ENCODE measurements at places on chromosomes 13 and 19. TPM values are rescaled to one million over a fixed set of nuclear protein-coding genes. Genes with fewer than 3 reads are reported as not detected.
A peak's percentile ranks its signal among the peaks of the same experiment; 100 is the strongest.

DNA sequence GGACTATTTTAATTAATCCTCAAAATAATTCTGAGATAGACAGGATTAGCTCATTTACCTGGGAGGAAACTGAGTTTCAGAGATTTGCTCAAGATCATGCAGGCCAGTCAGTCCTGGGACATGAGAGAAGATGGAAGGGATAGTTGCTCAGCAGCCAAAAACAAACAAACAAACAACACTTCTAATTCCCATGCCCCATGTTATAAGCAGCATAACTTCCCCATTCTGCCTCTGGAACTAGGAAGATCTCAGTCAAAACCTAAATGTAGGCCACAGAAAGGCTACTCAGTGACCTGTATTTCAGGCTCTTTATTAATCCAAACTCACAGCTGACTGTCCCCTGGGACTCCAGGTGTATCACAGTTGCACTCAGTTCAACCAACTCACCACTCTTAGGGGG, 489.2 kb upstream of the NBEA start:
- no peak for DNase-seq

GRCh38 chr13:101493541-101493940, 41.1 kb downstream of the ITGBL1 start:
- DNase-seq: no peak

GRCh38 chr13:99150575-99151361, 49.9 kb upstream of the UBAC2 start:
- DNase-seq: no peak

DNA sequence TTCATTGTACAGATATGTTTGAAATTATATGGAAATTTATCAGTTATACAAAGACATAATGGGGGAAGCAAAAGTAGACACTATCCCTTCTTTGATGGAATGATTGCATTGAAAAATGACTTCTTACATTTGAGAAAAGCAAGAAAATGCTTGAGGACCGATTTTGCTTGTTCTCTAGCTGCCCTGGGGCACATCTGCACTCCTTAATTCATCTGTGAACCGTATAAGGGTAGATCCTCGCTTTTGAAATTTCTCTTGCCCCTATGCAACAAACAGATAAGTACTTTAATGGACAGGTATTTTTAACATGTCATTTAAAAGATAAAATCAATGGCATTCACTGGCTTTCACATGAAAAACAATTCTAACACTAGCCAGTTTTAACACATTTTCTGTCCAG, 13.5 kb upstream of the MLNR start:
- no peak for DNase-seq

DNA sequence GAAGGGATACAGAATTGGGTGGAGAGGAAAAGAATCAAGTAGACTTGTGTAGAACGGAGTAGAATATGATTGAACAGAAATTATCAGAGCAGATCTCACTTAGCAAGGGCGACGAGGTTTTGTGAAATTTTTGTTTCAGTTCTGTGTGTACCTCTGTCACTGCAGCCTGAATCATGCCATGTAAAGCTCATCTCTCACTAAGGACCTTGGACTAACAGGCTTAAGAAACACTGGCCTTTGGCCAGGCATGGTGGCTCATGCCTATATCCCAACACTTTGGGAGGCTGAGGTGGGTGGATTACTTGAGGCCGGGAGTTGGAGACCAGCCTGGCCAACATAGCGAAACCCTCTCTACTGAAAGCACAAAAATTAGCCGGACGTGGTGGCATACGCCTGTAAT, 62.6 kb downstream of the MYH14 start:
- DNase-seq: no peak

DNA sequence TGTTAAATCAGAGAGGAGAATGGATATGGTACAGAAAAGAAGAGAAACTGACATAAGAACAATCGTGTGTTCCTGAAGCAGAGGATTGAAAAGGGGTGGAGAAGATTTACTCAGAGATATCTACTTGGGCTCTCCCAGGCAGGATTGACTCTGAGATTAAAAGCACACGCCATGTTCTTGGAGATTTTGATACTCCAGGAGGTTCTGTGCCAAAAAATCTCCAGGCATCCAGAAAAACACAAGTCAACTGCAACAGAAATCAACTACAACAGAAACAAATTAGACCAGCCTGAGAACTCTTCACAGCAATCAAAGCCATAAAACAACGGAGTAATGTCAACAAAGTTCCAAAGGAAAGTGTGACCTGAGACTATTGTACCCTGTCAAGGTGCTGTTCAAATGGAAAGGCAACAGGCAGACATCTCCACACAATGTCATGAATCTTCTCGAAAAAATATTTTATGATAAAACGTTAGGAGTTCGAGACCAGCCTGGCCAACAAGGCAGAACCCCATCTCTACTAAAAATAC, 104.2 kb downstream of the UBL3 start:
- no peak for DNase-seq

DNA sequence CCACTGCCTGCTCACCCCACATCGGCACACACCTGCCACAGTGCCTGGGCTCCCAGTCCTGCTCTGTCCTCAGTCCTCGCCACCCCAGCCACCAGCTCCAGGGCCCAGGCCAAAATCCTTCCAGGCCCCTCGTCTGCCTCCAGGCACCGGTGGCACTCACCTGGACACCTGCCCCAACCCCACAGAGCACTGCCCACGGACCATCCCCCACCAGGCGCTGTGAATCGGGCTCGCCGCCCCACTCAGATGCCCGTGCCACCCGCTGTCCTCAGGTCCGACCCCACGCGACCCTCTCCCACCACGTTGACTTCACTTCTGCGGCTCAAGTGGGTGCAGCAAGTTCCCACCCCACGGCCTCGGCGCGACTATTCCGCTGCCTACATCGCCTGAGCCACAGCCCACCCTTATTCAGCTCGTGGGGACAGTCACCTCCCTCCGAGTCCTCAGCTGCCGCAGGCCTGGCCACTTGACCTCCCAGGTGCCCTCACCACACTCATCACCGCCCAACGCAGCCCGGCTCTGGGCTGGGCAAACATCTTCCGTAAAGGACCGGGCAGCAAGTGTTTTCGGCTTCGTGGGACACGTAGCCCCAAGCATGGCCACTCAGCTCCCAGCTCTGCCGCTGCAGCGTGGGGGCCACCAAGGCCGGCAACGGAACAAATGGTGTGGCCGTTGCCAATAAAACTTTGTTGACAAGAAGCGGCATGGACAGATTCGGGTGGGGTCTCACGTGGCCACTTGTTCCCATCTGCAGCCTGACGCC, 5.7 kb downstream of the PIP5K1C start:
- DNase-seq: no peak

DNA sequence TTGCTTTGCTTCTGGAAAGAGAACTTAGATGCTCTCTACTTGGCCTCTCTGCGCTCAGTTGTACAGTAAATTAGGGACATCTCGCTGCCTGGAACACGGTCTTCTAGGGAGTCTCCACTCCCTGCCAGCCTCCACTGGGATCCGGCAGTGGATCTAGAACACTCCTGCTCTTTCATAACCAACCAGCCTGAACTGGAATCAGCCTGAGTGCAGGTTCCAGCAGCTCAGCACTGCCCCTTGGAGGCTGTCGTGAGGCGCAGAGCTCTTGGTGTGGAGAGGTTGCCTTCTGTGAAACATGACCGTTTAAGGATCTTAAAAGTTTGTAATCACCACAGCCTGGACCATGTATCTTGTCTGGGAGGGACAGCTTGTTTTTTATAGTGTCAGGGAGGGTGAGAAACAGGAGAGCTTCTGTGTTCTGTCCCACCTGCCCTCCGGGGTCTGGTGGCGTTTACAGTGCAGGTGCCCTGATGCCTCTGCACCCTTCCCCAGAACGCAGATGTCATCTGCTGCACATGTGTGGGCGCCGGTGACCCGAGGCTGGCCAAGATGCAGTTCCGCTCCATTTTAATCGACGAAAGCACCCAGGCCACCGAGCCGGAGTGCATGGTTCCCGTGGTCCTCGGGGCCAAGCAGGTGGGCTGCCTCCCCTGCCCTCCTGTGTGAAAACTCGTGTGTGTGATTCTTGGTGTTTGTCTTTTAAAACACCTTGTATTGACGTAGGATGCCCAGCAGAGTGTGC, 24.8 kb downstream of the UPF1 start:
- peak; percentile 49 for DNase-seq

DNA sequence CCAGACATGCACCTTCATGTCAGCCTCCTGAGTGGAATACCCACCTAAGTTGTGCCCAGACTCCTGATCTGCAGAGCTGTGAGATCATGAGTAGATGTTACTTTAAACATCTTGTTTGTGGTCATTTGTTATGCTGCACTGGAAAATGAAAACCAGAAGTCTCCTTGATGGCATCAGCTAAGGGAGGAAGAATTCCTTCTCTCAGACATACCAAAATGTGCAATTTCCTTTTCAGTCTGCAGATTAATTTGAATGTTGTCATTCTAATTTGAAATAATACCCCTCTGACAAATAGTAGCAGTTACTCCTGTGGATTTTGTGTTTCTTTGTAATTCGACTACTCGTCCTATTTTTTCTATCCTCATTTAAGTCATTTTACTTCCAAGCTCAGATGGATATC, 59.3 kb downstream of the ITGBL1 start:
- no peak for DNase-seq

DNA sequence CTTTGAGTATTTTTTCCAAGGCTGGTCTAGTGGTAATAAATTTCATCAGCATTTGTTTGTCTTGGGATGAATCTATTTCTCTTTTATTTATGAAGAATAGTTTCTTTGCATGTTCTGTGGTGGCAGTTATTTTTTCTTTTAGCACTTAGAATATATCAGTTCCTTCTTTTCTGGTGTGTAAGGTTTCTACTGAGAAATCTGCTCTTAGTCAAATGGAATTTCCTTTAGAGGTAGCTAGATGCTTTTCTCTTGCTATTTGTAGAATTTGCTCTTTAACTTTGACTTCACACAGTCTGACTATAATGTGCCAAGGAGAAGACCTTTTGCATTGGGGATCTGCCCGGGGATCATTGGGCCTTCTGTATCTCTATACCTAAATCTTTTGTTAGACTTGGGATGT, 4.1 kb upstream of the SIGLEC6 start:
- DNase-seq: no peak

GRCh38 chr13:24680258-24680920, at the start of gene ATP12A:
TSS of gene ATP12A (plus strand) at chr13:24680408. CDS start at chr13:24680744, 336 bp downstream.
- DNase-seq: no peak

DNA sequence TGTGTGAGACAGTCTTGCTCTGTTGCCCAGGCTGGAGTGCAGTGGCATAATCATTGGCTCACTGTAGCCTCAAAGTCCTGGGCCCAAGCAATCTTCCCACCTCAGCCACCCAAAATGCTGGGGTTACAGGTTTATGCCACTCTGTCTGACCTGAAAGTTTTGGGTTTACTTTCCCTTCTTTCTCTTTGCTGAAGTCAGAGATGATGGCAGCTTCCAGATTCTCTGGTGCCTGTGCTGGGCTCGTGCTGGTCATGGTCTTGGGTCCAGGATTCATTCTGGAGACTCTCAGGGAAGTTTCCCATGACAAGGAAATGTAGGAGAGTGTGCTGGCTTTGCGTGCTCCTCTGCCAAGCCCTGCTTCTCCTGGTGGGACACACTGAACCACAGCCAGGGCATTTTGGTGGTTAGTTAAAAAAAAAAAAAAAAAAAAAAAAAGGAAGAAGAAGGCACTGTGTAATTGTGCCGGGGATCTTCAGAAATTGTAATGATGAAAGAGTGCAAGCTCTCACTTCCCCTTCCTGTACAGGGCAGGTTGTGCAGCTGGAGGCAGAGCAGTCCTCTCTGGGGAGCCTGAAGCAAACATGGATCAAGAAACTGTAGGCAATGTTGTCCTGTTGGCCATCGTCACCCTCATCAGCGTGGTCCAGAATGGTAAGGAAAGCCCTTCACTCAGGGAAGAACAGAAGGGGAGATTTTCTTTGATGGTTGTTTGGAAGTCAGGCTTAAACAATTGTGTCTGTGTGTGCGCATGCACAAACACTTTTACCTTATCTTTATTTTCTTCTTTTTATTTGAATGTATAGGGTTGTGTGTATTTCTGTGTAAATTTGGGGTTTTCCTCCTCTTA, at the start of gene ALOX5AP:
Gene ALOX5AP, plus strand, starts transcription at position 519 of the 847 bp plus-strand sequence. Its CDS starts 63 bp downstream, at position 582.
- DNase-seq: no peak

GRCh38 chr13:50224534-50224933, 209.3 kb downstream of the KCNRG start:
- no peak for DNase-seq

DNA sequence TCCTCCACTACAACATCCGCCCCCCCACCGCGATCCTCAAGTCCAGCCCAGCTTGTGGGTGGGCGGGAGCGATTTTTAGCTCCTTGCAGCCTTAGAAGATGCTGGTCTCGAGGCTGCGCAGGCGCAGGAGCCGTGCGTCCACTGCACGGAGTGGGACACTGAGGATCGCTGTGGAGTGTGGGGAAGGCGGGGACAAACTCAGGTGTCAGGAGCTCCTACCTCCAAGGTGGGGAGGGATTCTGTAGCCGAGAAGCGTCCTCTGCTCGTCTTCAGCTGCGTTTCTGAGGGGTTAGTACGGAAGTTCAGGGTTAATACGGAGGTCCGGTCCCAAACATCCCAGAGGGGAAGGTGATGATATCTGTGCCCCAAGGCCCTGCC, at the start of gene RTBDN:
Gene RTBDN, minus strand, starts transcription at position 14 of the 378 bp plus-strand sequence. CDS start 4,600 bp downstream, outside the sequence.
- DNase-seq: peak; percentile 28

DNA sequence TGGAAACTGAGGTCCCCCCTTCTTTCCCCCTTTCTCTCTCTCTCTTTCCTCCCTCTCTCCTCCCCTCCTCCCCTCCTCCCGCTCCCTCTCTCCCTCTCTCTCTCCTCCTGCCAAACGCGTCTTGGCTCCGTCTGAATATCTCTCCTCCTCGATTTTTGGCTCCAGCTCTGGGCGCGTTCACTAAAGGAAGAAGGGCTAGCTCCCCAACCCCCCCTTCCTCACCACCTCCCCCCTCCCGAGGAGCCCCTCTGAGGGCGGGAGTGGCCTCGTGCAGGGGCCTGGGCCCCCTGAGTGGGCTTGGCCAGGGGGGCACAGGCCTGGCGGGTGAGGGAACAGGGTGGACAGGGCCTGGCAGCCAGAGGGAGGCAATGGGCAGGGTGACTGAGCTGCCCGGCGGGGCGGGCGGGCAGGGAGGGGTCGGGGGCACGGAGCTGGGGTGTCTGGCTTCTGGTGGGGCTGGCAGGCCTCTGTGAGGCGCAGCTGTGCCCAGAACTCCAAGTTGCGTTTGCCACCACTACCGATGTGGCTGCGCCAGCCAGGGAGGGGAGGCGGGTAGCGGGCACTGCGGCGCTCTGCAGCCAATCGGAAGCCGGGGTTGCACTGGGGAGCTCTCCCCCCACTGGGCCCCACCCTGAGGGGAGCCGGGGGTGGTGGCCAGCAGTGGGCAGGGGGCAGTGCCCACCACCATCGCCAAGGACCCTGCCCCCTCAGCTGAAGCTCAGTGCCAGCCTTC, 7.1 kb downstream of the NFIX start:
- no peak for DNase-seq

DNA sequence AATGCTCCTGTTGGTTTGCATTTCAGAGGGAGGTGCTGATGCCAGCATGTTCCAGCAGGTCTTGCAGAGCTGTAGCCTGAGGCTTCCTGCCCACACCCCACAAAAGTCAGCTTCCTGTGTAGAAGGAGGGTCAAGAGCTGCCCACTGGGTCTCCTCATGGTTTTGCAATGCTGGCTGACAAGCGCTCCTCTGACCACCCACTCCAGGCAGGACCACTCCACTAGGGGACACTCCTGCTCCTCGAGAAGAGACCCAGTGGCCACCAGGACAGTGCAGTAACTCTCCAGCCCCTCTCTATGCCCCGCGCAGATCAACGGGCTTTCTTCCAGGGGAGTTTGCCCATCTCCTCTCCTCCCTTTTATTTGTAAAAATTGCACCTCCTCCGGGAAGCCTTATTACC, 72.9 kb upstream of the UQCRFS1 start:
- DNase-seq: peak; percentile 63

The ZNF8 gene
- total RNA-seq: 3.6 TPM

The OR10H2 gene
- not detected for total RNA-seq

The CEACAM4 gene
- total RNA-seq: not detected

The LGALS7 gene
- not detected for total RNA-seq

The ZNF813 gene
- total RNA-seq: 3.4 TPM
